Fibroblast of skin of right biceps (primary cell): ENCODE measurements at places on chromosomes 6 and 20.

DNA sequence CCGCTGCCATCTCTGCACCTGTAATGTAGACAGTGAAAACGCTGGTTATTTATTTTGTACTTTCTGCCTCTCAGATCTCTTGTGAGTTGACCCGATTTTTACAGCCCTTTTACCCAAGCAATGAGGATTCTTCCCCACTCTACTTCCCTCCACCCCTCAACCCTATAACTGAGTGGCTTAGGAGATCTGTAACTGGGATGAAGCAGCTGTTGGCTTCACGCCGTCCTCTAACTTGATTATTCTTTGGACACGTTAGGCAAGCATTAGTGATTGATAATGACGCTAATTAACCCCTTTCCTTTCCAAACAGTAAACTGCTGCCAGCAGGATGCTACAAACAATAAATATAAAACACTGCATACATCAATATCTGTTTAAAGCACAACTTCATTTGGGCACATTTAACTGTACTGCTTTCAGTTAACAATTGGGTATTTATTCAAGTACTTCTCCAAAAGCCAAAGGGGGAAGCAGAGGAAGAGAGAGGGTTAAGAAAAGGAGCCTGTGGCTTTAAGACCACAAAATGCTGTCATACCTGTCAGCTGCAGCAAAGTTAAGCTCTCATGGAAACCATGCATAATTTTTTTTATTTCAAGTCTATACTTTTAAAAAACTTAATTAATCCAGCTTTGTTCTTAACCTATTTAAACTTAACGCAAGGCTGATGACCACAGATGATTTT lies 21.2 kb downstream of the TFAP2A start:
- no peak for DNase-seq

DNA sequence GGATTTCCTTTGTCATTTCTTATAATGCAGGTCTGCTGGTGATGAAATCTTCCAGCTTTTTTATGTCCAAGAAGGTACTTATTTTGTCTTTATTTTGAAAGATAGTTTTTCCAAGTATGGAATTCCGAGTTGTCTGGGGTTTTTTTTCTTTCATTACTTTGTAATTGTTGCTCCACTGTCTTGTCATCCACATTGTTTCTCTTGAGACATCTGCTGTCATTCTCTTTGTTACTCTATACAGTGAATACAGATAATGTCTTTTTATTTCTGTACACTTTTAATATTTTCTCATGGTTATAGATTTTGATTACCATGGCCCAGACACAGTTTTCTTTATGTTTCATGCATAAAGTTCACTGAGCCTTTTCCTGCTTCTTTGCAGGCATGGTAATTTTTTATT lies 133.1 kb downstream of the SYCP2 start:
- no peak for DNase-seq

DNA sequence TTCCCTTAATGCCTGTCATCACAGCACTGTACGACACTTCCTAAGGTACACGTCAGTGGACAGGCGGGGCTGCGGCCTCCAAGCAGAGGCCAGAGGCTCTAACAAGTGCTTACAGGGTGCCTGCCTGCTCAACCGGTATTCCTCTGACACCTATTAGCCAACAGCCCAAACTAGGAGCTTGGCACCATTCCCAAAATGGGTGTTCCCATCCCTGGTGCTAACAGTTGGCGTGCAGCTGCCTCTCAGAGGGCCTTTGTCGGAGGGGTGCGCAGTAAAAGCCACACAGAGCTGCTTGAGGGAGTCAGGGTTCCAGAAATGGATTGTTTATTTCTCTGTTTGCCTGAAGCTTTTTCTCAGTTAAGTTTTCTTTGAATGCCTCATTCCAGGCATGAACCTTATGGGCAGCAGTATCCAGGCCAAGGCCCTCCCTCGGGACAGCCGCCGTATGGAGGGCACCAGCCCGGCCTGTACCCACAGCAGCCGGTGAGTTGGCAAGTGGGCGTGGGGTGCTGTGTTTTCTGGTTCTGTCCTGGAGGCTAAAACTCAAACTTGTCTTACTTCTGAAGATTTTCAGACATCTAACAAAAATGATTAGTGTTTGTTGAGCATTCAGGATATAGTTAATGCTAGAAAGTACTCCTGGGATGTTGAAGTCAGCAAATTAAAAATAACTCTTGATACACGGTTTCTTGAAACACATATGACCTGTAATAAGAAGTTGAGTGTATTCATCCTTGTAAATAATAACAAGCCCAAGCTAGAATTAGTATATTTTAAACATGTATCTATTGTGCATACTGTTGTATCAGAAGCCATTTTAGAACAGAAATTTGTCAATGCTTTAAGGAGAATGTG lies 124.7 kb downstream of the TMEM242 start:
- peak; percentile 24 for DNase-seq

DNA sequence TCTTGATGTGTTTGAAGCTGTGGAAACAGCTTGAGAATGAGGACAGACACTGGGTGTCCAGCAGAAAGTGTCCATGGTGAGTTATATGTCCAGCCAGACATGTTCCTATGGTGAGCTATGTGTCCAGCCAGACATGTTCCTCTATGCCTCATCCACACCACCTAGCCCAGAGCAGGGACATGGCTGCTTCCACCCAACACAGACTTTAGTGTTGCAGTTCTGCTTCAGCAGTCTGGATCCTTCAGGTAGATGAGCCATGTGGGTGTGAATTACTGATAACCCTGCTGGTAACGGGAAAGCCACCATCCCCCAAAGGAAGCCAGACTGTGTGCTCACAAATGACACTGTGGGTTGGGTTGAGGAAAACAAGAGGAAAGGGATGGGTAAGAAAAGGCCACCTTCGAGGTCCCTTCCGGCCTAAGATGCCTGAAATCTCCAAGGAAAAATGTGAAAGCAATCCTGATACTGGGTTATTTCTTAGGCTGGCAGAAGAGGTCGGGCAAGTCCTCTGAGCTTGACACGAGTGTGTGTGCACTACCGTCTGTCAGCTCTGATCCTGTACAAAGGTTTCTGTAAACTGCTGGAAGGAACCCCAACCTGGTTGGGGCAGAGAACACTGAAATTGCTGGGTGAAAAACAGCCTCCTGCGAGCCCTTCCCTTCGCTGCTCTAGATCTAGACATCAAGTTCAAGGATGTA lies 77.8 kb downstream of the NINL start:
- DNase-seq: no peak

DNA sequence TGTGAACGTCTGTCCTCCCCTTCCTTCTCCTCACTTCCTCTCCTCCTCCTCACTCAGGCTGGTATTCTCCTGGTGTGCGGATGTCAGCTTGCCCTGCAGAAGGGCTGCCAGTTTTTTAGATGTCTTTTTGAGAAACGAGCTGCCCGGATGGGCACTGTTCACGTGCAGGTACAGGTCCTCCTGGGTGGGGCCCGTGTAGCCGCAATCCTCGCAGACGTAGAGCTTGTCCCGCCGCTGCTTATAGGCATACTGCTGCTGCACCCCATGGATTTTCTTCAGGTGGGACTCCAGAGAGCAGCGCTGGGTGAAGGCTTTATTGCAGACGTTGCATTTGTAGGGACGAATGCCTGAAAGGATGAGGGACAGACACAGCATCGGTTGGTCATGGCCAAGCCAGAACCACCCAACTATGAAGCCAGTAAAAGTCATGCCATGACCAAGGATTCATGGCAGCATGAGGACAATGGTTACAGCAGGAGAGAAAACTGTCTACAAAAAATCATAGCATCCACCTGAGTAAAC lies 33.0 kb downstream of the OVOL2 start:
- DNase-seq: no peak

DNA sequence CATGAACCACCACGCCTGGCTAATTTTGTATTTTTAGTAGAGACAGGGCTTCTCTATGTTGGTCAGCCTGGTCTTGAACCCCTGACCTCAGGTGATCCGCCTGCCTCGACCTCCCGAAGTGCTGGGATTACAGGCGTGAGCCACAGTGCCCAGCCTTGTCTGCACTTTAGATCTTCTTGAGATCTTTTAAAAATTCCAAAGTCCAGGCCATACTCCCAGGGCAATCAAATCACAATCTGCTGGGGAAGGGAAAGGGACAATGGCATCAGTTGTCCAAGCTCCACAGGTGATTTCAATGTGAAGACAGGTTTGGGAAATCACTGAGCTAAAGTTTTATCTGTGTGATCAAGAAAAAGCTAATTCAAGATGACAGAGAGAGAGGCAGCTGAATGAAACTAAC lies 16.9 kb downstream of the NCOA6 start:
- no peak for DNase-seq
